ENCODE measurements at places on chromosomes 3 and 15. TPM values are rescaled to one million over a fixed set of nuclear protein-coding genes. Genes with fewer than 3 reads are reported as not detected.

GRCh38 chr15:58590236-58590635 lies 158.4 kb downstream of the LIPC start:
- DNase-seq, result no peak

DNA sequence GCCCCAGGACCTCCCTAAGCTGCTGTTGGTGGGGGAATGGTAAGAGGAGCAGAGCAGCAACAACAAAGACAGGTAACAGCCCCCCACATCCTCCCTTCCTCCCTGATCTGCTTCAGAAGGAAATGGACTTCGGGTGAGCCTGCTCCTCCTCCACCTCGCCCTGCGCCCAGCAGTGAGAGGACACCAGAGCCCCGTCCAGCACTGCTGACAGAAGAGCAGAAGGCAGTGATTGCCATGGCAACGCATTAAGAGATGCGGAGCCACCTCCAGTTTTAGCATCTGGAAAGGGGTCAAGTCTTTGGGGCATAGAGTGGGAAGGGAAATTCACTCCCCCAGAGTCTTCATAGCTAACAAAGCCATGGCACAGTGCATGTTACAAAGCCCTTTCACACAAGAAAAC lies 77.6 kb upstream of the HRH1 start:
- DNase-seq, result peak; percentile 34

DNA sequence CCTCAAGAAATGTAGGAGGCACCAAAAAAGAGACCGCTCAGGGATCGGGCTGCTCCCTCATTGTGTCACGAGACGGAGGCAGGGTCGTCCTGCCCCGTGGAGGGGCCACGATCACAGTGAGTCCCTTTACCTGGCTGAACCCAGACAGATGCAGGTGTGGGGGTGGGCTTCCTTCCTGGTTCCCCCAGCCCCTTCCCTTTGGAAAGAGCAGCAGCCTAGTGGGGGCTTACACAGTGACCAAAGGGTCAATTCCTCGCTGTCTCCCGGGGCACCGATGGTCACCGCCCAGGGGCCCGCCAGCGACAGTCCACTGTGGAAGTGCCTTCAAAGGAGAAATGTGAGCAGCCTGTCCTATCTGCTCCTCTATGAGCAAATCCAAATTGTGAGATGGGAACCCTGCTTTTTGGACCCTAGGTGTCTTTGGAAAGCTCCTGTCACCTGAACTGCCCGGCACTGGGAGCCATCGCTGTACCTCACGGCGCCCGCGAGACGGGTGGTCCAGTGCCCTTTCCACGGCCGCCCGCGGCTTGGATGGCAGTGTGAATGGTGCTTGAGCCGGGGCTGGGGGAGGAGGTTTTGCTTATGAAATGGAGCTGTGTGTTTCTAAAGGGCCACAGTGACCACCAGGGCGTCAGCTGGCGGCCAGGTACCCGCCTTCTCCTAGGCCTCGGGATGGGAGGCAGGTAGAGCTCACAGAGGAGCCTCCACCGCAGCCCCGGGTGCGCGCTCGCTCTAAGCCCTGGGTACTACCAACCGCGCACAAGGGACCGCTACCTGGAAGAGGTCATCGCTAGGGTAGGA lies 155.7 kb downstream of the KLF13 start:
- peak; percentile 85 for DNase-seq

Gene SLC22A13
- total RNA-seq, result not detected

Gene PPP4R2
- 34.9 TPM for total RNA-seq

DNA sequence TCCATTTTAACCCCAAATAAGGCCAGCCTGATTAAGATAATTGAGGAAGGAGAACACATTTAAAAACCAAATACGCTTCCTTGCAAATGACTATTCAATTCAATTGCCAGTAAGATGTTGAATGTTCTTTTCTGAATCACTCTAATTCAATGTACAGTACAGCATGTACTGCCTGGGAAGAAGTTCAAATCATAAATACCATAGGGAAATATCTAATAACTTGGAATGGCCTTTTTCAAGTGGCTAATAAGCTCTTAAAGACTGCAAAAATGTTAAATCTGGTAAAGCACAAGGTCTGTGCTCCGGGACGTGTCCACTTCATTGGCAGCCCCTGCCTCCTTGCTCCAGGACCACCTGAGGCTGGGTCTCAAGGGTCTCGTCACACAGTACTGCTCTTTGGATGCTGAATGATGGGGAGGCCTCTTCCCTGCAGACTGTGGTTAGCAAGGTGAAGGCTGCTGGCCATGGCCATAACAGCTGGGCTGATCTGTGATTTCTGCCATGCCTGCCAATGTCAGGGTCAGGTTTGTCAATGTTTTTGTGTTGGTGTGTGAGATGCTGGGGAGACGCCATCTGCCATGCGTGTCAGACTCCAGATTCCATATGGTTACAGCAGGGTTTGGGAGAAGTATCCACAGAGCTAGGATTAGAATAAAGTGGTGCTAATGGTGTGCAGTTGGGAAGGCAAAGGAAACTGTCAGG lies 300.5 kb downstream of the ADAMTS17 start:
- DNase-seq, result no peak

Gene GHSR
- not detected for total RNA-seq

- DNase-seq, result no peak
These were observed 25.6 kb upstream of the CFAP161 start for GRCh38 chr15:81108427-81108826.

GRCh38 chr15:87753539-87753938 lies 503.0 kb downstream of the NTRK3 start:
- no peak for DNase-seq

DNA sequence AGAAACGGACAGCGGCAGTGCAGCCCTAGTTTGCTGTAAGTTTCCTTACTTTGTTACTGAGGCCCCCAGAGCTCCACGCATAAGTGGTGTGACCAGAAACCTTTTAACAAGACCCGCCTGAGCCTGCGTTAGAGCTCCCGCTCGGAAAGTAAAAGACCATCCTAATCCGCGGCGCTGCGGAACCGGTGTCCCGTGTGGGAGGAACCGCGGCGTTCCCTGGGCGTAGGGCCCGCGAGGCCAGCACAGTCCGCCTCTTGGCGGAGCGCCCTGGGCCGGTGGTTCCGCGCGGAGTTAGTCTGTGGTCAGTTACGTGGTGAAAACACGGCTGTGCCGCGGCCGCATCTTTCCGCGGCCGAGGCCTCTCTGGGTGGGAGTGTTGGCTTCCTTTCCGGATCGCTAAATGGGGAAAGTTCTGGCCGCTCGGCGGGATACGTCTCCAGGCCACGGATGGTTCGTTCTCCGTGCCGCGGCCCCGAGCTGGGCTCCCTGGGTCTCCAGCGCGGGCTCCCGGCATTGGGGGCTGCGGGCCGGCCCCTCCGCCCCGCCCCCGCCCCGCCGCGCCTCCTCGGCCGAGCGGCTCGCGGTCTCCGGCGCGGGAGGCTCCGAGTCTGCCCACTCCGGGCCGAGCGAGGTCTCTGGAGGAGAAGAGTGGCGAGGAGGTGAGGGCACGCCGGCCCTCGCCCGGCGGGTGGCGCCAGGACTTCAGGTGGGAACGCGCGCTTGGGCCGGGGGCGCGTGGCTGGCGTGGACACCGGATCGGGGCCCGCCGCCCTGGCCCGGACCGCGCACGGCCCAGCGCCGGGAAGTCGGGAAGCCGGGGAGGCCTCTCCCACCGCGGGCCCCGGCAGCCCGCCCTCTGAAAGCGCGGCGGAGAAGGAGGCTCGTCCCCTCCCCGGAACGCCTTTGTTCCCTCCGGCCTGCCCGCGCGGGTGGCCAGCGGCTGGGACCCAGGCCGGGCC lies 754 bp downstream of the B3GNT5 start:
- DNase-seq, result peak; percentile 95

DNA sequence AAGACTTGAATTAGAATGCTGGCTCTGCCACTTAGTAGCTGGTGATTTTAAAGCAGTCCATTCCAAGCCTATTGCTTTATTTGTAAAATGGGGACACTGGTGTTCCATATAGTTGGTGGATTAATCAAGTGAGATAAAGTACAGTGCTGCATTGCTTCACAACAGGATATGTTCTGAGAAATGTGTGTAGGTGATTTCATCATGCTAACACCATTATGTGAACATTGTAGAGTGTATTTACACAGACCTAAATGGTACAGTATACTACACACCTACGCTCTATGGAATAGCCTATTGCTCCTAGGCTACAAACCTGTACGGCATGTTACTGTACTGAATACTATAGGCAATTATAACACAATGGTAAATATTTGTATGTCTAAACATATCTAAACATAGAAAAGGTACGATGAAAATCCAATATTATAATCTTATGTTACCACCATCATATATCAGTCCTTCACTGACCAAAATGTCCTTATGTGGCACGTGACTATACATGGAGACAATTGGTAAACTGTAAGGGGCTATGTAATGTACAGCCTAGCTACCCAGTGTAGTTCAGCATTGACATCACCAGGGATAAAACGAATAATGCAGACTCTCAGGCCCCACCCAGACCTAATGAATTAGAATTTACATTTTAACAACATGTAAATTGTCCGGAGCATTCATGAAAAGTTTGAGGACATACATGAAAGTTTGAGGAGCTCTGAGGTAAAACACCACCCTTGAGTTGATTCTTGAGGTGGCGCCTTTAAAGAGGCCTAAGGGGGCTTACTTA lies 121.4 kb upstream of the BFSP2 start:
- no peak for DNase-seq

Gene MCCC1
- 43.9 TPM for total RNA-seq

All from lower leg skin (tissue), 4 donors.